A673 (cell line): ENCODE measurements at places on chromosomes 3 and 15.

DNA sequence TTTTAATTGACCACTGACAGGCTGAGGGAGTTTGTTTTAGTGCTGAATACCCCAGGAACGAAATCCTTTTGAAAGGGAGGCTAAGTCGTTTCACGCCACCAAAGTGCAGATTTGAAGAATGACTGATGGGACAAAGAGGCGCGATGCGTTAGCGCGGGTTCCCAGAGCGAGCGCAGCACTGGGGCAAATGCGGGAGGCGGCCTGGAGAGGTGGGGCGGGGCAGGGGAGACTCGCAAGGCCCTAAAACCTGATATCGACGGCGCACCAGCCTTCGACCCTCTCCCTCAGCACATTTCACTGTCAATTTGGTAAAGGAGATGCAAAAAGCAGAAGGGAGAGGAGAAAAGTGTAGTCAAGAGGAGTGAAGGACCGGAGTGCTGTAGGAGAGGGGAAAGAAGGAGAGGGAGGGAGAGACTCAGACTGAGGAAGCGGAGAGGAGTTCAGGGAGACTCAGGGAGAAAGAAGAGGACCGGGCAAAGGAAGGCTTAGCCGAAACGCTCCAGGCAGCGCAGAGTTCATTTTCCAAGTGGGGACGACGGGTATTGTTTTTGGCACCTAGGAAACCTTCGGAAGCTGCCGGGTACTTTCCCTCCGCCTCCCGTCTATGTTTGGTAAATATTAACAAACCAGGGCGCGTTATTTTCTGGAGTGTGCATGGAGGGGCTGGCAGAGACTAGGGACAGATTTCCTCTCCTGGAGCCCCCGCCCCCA, 3.8 kb upstream of the FOXB1 start:
- no peak for DNase-seq

DNA sequence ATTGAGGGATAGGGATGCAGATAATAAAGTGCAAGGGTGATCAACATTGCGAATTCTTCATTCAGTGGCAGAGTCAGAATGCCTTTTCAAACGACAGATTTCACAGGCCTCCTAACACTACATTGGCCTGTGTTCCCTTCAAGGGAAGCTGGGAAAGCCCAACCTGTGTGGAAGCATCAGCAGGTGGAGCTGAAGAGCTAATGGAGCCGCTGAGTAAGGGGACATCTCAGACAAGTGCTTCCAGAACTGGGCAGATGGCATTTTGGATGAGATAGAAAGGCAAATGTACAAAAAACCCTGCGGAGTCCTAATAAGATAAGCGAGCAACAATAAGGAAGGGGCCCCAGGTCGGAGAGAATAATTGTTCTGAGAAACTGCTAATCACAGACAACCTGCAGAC, 8.5 kb upstream of the SLC24A5 start:
- peak; percentile 61 for DNase-seq

DNA sequence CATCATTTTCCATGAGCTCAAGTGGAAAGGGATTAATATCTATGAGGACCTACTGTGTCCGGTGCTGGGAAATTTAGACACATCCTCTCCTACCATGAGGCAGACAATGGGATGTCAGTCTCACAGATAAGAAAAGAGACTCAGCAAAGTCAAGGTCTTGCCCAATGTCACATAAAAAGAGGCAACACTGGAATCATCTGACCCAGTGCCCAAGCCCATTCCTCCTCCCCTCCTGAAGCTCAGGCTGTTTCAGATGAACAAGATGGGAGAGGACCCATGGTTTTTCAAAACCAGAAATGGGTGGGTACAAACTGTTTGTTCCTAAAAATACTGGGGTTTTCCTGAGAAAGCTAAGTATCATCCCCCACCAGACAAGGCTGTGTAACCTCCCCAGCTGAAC, 22.2 kb downstream of the POC1A start:
- no peak for DNase-seq

- no peak for DNase-seq
These were observed 17.5 kb downstream of the CCR8 start for GRCh38 chr3:39346785-39347585.

- DNase-seq, result peak; percentile 96
These were observed 39.3 kb upstream of the PXYLP1 start for GRCh38 chr3:141192345-141192744.

- peak; percentile 37 for DNase-seq
These were observed 27.8 kb upstream of the PIK3CB start for GRCh38 chr3:138862531-138862923.

GRCh38 chr3:69413551-69414207, 27.8 kb upstream of the FRMD4B start:
- no peak for DNase-seq

- DNase-seq, result peak; percentile 90
These were observed 21.7 kb upstream of the GMNC start for GRCh38 chr3:190883973-190884832.

GRCh38 chr3:64305731-64306130, 80.5 kb upstream of the PRICKLE2 start:
- DNase-seq, result no peak

DNA sequence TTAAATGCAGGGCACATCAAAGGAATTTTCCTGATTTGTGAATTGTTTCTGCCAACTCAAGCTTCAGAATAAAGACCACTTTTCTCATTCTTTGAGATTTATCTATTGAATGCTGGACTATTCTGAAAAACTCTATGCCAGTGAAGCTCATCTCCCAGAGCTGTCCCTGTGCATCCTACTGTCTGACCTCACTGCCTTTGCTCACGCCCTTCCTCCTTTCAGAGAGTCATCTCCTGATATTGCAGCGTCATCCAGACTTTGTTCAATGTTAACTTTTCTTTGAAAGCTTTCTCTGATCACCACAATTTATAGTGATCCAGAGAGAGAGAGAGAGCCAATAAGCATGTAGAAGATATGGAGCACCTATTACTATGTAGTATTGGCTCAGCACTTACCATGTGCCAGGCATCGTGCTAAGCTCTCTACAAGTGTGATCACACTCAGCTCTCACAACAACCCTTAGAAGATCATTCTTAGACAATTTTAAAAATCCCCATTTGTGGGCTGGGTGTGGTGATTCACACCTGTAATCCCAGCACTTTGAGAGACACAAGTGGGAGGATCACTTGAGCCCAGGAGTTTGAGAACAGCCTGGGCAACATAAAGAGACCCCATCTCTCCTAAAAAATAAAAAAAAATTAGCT, 30.2 kb upstream of the TLE3 start:
- DNase-seq, result no peak

- no peak for DNase-seq
These were observed 10.0 kb downstream of the CCDC13 start for GRCh38 chr3:42763021-42763420.

DNA sequence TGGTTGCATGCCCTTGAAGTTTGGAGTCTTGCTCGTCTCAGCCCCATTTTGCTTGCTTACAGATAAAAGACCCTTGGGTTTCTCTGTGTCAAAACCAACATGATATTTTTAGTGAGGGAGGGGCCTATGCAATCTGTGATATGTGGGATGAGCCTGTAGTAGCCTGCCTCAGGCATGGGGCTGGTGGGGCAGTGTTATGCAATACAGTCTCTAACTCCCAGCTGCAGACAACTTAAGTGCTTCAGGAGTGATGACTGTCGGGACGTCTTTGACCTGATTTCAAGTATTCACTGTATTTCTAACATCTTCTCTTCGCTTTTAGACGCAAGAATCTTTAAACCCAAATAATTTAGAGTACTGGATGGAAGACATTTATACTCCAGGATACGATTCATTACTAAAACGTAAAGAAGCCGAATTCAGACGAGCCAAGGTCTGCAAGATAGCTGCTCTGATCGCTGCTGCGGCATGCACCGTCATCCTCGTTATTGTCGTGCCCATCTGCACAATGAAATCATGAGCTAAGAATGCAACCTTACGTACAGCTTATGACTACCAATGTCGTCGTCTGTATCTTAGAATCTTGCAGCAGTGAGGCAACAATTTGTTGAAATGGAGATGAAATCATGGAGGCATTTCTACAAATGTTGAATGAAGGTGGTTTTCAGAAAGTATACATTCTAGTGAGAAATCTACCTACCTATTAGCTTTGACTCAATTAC, 35.9 kb downstream of the MINAR1 start:
- no peak for DNase-seq

GRCh38 chr3:192091831-192092230, 630.9 kb downstream of the PYDC2 start:
- DNase-seq, result no peak

DNA sequence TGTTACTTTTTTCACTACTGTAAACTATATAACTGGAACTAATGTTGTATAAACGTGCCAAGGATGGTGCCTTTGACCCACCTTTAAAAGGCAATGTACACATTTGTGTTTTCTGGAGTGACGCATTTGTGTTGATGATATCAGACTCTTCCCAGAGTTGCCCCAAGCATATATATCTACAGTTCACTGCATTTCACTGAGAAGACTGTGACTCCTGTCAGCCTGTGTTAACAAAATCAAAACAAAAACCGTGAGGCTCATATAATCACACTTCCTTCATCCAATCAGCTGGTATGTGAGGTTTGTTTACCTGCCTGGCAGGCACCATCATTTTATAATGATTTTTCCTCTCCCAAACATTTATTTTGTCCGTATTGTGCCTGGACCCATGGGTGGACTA, 117.6 kb upstream of the ROBO1 start:
- no peak for DNase-seq

- no peak for DNase-seq
These were observed 62.8 kb downstream of the RASGRF1 start for GRCh38 chr15:79027532-79028410.

- no peak for DNase-seq
These were observed 323.7 kb upstream of the CTNNB1 start for GRCh38 chr3:40875581-40875980.

GRCh38 chr3:53287131-53287629, 31.4 kb upstream of the TKT start:
- DNase-seq, result no peak

DNA sequence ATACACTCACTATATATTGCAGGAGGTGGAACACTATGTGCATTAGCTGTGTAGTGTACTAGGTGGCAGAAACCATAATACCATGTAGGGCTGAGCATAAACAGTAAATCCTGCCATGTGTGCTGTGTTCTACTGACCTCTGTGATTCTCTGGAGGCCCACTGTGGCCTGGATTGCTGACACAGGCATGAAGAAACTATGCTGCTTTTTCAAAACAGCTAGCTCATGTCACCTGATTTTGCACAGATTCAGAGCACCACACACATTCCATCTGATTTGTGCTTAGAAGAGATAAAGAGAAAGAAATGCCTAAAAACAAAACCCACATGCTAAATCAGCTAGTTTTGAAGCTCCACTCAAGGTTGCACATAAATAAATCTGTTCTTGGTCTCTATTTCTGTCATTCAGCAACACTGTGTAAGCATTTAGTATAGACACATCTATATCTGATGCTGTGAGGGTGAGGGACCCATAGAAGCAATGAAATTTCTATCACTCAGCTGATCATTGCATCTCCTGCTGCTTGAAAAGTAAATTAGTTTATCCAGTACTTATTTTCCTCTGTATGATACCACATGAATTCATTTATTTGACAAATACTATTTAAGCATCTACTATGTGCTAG, 1007.7 kb upstream of the SEMA6D start:
- no peak for DNase-seq

DNA sequence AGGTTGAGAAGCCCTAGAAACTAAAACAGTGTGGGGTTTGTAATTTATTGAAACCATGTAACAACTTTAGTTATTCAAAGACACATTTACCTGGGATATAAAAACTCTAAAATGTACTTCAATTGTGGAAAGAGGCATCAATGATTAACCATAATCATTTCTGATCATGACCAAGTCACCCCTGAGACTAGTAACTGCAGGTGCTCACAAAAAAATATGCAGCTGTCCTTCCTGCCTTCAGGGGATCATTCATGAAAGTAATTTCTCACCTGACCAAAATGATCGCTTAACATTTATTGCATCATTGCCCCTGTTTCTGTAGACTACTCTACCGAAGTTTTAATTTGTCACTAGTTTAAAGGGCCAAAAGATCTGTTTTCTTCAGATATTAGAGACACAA, 9.0 kb downstream of the ACP3 start:
- no peak for DNase-seq

DNA sequence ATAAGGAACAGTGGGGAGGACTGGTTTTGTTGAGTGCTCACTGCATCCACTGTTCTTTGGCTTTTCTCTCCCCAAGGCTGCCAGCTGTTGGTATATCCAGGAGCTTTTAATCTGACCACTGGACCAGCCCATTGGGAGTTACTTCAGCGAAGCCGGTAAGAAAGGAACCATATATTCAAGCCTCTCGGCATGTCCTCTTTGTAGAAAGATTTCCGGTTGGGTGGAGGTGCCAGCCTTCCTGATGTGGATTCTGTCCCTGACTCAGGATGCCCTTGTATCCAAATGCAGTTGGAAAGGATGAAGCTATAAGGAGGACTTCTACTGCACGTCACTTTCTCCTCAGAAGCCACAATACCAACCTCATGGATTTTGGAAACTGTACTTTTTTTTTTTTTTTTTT, 14.2 kb downstream of the NIT2 start:
- DNase-seq, result no peak

GRCh38 chr3:42163622-42164244, 72.6 kb downstream of the TRAK1 start:
- DNase-seq, result no peak

- DNase-seq, result no peak
These were observed 109.9 kb upstream of the TTC14 start for GRCh38 chr3:180492047-180492446.

DNA sequence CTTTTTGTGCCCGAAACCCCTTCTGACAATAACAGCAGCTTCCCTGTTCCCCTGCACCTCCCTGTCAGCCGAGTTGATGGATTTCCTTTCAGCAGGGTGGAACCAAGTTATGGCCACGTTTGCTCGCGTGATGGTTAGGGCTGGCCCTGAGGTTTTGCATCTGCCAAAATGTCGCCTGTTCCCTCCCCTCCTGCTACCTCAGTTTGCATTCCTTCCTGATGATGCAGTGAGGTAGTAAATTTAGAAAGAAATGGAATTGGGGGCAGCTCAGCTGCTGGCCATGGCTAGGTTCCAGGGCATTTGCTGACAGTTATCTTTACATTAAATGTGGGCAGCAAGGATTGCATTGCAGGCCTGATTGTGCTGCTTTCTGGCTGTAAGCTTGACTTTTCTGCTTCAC, 13.2 kb downstream of the LIMD1 start:
- DNase-seq, result no peak

- DNase-seq, result no peak
These were observed 308.0 kb upstream of the ATP11B start for GRCh38 chr3:182485301-182485700.

DNA sequence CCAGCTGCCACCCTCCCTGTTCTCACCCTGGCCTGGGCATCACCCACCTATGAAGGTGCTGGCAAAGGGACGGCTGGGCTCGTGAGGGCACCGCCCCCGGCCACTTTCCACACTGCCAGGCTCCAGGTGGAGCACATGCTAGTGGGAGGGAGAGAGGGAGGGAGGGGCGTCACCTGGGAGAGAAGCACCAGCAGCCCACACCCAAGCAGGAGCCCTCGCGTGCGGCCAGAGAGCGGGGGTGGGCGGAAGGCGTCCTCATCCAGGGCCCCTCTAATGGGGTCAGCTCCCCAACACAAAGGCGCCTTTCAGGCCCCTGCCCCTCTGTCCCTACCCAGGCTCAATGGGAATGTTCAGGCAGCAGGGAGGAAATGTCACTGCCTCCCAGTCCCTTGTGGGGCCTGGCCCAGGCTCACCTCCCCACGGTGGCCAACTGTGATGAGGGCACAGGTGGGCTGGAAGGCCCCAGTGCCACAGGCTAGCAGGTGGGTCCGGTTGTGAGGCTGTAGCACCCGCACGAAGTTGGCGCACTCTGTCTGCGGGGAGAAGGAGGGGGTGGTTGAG, 3.1 kb downstream of the SEMA3G start:
- no peak for DNase-seq
